Brain microvascular endothelial cell (primary cell): ENCODE measurements at places on chromosomes 5 and 9.

DNA sequence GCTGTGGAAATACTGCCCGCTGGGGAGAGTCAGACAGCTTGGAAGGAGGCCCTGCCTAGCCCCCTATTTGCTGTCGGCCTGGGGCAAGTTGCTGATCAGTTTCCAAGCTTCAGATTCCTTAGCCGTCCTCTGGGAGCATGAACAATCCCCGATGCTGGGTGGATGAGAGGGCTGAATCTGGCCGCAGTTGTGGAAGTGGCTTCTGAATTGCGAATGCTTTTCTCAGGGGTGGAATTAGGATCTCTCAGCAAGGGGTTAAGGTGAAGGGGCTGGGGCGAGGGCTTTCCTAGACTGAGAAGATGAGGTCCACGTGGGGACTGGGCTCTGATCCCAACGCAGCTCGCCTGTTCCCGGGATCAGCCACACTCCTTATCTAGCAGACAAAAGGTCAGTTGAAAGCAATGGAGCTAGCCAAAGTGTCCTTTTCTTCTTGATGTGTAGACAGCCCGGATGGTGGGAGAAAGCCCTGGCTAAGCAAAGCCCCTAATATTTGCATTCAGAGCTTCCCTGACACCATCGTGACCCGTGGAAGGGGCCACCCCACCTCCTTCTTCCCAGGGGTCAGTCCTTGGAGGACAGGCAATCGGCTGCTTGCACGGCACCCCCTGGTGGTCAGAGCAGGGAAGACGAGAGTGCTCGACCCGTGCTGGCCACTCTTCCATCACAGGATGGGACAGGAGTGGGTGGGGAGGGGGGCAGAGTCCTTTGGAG lies 54.9 kb downstream of the COL15A1 start:
- peak; percentile 77 for DNase-seq

DNA sequence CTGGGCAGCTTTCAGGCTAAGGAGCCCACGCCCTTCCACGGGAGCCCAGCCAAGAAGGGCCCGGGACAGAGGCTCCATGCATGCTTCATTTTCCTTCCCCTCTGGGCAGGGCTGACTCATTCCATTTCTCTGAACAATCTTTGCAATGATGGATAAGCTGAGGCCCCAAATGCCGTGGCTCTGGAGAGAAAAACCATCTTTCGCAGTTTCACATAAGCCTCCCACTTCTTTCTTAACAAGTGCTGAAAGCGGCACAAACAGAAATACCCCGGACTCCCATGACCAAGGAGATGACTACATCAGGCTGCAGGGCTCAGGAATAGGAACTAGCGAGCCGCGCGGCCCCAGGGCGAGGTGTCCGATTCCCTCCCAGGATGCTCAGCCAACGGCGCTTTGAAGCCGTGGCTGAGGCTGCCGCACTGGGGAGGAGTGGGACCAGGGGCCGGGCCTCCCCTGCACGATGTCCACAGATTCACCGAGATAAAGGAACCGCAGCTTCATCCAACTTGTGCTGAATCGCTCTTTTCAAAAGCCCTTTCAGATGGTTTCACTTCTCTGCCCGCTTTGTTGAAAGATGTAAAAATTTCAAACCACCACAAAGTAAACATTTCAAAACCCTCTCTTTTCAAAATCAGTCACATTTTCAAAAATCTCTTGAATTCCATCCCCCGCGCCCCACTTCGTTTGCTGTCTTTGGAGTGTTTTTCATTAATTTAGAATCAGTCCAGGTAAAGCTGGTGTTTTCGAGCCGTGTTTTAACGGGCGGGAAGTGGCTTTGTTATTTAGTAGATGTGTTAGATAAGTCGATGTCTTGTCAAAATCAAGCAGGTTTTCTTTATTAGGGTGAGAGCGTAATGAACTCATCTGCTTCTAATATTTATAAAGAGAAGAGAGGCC lies 96.5 kb upstream of the LMX1B start:
- peak; percentile 45 for DNase-seq

DNA sequence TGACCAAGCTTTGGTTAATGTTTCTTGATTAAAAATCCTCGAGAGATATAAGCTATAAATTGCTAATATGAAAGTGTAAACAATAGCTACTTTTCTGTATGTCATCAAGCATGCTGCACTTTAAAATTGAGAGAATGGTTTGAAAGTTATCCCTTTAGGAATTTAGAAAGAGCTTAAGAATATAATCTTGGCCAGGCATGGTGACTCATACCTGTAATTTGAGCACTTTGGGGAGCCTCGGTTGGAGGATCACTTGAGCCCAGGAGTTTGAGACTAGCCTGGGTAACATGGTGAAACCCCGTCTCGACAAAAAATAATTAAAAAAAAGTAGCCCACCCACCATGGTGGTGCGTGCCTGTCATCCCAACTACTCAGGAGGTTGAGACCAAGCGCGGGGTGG lies 12.2 kb upstream of the MROH2B start:
- no peak for DNase-seq

DNA sequence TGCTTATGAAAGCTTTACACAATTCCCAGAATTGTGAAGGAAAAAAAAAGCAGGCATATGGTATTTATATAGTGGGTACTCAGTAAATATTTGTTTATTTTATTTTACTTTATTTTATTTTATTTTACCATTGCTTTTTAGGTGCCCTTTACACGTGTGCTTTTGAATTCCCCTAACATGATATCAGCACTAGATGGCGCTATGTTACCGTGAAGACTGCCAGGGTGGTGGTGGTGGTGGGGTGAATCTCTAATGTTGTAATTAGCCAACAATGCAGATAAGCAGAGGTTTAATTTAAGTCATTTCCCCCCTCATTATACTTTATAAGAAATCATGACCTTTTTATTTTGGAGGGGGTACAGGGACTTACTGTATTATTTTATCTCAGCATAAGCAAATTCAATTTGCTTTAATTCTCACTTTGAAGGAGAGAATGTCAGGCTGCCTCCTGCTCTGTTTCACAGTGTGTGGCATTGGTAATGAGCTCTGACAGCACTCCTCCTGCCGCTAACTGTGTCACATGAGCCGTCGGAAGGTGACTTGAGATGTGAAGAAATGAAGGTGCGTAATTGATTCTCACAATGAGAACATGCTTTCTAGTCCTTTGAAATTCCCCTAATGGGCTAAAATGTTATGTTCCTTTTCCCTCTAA lies 165.6 kb downstream of the YTHDC2 start:
- DNase-seq, result peak; percentile 23

- no peak for DNase-seq
These were observed 87.0 kb upstream of the CCNH start for GRCh38 chr5:87499478-87500410.

DNA sequence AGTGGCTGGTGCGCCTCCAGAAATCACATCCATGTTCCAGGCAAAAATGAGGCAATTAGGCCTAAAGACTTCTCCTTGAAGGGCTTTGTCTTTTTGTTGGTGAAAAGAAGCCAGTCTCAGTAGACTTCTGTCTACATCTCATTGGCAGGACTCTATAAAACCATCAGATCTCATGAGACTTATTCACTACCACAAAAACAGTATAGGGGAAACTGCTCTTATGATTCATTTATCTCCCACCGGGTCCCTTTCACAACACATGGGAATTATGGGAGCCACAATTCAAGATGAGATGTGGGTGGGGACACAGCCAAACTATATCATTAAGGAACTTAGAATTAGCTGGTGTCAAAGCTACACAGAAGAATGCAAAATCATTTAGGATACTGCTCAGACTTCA lies 77.7 kb upstream of the SNX2 start:
- no peak for DNase-seq

DNA sequence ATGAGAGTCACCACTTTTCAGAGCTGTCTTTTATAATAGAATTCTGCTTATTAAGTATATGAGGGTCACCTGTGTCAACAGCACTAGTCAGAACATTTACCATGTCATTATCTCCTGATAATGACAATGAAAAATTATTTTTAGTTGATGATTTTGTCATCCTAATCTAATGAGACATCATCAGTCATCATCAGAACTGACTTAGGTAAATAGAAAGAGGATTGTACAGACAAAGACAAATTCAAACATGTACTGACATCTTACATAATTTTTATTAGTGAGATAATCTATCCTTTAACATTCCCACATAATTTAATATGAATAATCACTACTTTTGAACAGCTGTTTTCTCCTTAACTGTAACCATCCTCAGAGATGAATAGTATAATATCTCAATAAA lies 22.6 kb downstream of the CDH9 start:
- no peak for DNase-seq

DNA sequence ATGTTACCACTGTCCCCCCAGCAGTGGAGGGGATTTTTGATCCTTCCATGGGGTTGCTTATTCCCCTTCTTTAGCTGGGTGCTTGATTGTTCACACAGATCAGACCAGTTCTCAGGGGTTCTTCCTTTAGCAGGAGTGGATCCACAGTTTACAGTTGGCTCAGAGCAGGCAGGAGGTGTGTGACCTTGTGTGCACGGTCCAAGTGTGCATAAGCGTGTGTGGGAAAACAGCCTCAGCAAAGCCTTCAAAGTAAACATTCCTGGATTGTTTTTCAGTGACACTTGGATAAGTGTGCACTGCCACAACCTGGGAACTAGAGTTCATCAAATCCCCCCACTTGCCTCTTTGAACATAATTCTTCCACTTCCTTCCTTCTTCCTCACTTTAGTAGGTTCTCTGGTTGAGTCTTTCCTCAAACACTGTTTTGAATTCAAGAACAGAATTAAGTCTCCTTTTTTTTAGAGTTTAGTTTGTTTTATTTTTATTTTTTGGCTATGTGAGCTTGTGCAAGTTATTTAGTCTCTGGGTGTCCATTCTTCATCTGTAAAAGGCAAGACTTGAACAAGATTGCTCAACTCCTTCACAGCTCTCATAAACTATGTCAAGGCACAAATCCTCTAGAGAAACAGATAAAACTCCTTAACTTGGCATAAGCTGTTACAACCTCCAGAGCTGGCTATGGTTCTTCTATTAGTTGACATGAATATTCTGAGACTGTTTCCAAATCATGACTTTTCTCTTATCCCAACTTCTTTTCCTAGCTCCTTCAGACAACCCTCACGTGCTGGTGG lies 78.0 kb downstream of the OSMR start:
- no peak for DNase-seq

DNA sequence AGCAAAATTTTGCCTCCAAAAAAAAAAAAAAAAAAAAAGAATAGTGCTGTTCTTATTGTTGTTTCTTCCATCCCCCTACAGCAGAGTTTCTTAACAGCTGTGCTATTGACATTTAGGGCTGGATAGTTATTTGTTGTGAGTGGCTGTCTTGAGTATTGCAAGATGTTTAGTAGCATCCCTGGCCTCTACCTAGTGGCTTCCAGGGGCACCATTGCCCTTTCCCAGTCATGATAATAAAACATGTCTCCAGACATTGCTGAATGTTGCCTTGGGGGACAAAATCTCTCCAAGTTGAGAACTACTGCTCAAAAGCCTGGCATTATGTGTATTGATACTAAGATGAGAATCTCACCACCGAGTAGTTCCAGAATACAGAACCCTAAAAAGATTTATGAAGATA lies 108.7 kb downstream of the PALM2AKAP2 start:
- DNase-seq, result no peak

DNA sequence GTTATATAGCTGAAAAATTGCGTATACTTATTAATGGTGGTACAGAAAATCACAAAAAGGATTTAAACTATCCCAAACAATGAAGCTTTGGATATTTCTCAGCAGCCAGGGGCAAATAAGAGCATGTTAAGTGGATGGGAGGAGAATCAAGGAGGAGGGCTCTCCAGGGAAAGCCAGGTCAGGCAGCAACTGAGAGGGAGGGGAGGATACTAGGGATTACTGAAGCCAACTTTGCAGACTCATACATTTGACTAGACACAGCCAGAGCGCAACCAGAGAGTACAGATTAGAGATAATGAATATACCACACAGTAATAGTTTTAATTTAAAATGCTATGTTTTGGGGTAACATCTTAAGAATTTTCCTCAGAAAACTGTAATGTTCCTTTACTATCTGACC lies 360.2 kb downstream of the HCN1 start:
- no peak for DNase-seq

DNA sequence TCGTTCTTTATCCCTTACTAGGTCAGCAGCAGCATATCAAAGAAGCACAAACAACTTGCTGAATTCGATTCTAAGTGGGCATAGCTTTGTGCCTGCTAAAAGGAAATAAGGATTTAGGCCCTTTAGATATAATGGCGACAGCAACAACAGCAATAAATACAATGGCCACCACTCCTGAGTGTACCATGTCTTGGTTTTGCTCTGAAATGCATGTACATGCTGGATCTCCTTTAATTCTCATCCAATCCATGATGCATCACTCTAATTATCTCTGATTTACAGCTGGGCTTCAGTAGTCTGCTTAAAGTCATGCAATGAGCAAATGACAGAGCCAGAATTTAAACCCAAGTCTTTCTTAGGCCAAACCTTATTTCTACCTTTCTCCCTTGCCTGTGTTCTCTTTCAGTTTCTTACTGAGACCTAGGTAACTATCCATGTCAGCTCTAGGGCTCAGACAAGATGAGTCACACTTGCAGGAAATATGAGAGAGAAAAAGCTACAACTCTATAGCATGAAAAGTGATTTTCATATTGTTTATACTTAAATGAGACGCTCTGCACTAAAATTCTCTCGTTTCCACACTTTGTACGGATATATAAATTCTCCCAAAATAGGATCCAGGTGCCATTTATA lies 111.8 kb downstream of the HMHB1 start:
- DNase-seq, result no peak

GRCh38 chr5:142255831-142256230 lies 69.0 kb downstream of the SPRY4 start:
- no peak for DNase-seq

- no peak for DNase-seq
These were observed 1703.8 kb downstream of the MAT2B start for GRCh38 chr5:165209101-165209727.

DNA sequence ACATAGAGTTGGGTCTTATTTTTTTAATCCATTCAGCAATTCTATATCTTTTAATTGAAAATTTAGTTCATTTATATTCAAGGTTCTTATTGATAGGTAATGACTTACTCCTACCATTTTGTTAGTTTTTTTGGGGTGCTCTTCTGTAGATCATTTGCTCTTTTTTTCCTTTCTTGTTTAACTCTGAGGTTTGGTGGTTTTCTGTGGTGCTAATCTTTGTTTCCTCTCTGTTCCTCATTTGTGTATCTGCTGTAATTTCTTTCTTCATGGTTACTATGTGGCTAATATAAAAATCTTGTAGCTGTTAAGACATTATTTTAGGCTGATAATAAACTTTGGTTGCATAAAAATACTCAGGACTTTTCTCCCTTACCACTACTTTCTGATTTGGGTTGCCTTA lies 181.6 kb upstream of the DMRTA1 start:
- no peak for DNase-seq

DNA sequence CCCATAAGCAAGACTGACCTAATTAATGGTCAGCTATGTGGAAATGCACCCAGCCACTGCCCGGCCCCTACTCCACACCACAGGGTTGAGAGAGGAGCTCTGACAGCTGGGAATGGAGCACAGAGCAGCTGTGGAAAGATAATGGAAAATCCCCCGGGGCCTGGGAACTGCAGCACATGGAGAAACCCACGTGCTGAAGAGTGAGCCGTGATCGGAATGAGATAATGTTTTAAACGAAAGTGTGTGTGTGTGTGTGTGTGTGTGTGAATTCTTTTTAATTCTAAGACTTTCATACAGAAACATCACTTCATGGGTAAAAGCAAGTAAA lies 13.1 kb upstream of the SLC12A7 start:
- no peak for DNase-seq

- peak; percentile 64 for DNase-seq
These were observed 54.9 kb downstream of the NDST1 start for GRCh38 chr5:150562832-150563231.

- DNase-seq, result no peak
These were observed 17.8 kb downstream of the PPARGC1B start for GRCh38 chr5:149747833-149748366.

- no peak for DNase-seq
These were observed 974 bp downstream of the CCDC69 start for GRCh38 chr5:151222790-151223446.
